Activated CD4-positive, alpha-beta memory T cell treated with anti-CD3 and anti-CD28 coated beads for 36 hours (primary cell): ENCODE measurements at places on chromosomes 1 and 21.

DNA sequence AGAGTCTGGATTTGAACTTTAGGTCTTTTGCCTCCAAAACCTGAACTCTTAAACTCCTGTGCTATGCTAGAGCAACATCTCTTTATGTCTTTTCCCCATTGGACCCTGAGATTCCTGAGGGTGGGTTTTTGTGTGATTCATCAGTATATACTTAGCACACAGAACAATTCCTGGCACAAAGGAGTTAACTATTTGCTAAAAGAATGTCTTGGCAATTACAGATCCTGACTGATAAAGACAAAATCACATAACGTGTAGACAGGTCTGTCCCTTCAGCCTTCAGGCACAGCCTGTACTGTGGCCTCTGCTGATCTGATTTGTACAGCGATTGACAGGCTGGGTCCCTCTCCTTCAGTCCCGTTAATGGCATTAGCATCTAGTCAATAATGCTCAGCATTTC, 162.4 kb upstream of the BEND5 start:
- no peak for DNase-seq

DNA sequence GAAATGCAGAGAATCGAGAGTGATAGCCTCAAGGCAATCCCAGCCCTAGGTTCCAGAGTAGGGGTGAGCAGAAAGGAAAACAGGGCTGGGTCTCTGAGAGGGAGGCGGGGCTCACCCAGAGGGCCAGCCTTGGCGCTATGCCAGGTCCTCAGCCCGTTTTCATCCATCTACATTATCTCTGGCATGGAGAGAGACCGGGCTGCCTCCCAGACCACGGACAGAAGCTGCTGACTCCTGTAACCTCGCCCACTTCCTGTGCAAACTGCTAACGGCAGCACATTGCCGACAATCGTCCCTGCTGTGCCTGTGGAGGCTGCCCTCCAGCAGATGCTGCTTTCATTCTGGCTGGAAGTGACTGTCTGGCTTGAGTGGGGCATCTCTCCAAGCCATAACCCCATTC, 569.1 kb downstream of the NPHP4 start:
- peak; percentile 56 for DNase-seq

GRCh38 chr1:205528887-205529825, 24.7 kb downstream of the CDK18 start:
- DNase-seq: peak; percentile 85

DNA sequence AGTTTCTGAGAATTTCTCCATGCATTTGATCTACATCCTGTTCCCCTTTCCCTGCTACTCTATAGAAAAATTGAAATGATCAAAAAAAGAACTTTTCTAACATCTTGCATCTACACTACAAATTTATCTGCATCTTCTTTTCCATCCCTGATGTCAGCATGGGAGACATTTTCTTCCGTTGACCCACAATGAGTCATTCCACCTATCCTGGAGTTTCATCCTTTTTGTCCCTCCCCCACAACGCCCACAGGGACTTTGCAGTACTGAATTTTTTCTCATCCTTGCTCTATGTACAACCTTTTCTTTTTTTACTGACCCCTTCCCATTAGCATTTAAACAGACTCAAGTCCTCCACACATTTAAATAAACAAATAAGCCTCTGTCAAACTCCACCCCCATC, 112.2 kb upstream of the MROH9 start:
- no peak for DNase-seq
